SK-N-MC (cell line): ENCODE measurements at places on chromosomes 3 and 15.

DNA sequence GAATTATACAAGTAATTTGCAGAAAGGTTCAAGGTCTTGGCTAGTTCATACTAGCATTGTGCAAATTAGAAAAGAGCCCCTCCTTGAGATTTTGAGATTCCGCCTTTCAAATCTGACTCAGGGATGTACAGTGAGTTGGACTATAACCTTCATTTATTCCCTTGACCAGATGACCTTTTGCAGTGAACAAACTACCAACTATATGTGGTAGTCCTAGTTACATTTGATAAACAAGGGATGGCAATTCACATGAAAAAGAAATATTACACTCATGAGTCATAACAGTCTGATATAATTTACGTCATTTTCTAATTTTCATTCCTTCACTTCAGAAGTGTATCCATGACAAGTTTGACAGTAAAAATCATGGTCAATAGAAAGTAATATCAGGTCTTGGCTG is 860.4 kb downstream of the ROBO1 start:
- DNase-seq: no peak

GRCh38 chr3:24288496-24289236 is 206.0 kb downstream of the THRB start:
- DNase-seq: no peak

DNA sequence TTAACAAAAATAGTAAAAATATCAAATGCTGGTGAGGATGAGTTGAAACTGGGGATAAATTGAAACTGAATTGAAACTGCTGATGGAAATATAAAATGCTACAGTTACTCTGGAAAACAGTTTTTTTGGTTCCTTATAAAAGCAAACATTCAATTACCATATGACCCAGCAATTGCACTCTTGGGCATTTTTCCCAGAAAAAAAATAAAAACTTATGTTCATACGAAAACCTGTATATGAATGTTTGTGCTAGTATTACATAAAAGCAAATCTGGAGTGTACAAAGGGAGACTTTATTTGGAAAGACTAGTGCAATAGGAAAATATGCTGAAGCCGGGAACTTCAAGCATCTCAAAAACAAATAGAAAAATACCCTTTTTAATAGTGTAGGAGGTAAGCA is 857.9 kb upstream of the CADM2 start:
- DNase-seq: no peak

DNA sequence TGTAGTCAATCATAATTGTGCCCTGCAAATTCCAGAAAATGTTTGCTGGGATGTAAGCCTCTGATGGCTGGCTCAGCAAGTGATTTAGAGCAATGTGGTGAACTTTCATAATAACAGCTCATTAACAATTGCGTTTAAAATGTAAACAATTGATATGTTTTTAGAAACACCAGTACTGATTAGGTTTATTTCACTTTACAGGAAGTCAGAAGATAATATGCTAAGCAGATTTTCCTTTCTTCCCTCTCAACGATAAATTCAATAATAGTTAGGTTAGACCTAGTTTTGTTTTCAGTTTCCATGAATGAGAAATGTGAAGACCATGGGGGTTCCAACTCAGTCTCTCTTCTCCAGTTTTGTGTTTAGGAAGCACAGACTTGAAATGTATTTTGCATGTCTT is 71.0 kb downstream of the FHIT start:
- no peak for DNase-seq

DNA sequence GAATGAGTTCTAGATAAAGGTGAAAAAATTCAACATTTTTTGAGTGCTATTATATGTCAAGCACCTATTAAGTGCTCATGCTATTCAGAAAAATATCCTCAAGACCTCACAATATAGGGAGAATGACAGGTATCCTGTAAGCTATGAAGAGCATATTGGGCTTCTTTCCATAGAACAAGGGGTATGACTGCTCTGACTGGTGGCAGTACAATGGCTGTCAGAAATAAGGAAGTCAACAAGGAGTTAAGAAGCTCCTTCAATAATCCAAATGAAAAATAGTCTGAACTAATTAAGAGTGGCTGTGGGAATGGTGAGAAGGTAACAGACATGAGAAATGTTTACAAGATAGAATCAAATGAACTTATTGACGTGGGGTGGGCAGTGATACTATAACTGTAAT is 24.7 kb downstream of the NPTN start:
- DNase-seq: no peak

DNA sequence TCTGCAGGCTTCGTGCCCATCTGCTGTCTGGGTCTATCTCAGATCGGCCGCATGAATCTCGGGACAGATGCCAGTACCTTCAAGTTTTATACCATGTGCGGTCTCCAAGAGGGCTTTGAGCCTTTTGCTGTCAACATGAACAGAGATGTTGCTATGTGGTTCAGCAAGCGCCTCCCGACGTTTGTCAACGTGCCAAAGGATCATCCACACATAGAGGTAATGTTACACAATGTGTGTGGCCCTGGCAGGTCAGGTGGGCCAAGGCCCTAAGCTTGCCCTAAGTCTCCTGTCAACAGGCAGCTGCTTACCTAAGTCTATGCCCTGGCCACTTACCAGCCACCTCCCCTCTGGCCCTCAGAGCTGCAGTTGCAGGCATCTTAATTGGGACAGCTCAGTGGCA is 324.0 kb upstream of the CHRM5 start:
- DNase-seq: no peak

- DNase-seq: no peak
Observed at GRCh38 chr15:94584833-94585244, 353.5 kb downstream of the MCTP2 start.

- DNase-seq: no peak
Observed at GRCh38 chr15:91498046-91498748, 355.3 kb upstream of the SLCO3A1 start.

DNA sequence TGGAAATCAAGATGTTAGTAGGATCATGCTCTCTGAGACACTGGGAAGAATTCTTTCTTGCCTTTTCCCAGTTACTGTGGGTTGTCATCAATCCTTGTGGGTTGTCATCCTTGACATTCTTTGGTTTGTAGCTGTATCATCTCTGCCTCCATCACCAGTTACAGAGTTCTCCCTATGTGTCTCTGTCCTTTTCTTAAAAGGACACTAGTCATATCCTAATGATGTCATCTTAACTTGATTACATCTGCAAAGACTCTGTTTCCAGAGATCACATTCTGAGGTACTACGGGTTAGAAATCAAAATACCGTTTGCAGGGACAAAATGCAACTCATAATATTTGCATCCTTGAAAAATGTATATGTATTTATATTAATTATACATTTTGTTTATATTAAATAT is 500.4 kb downstream of the ZBBX start:
- no peak for DNase-seq

- DNase-seq: no peak
Observed at GRCh38 chr3:55484801-55485791, 2.0 kb downstream of the WNT5A start.

DNA sequence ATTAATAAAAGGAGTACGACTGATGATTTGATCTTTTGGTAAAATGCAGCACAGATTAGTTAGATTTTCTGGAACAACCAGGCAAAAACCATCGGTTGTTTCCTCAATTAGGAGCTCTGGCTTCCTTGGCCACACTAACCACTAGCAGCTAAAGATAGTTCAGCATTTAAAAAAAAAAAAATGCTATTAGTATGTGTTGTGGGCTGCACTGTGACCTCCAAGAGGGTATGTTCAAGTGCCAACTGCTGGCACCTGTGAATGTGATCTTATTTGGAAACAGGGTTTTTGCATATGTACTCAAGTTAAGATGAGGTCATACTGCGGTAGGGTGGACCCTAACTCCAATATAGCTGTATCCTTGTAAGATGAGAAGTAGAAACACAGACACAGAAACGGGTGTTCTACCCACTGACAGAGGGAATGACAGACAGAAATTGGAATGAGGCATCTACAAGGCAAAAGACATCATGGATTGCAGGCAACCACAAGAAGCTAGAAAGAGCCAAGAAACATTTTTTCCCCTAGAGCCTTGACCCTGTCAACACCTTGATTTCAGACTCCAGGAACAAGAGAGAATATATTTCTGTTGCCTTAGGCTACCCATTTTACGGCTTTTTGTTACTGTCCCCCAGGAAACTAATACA is 534.6 kb upstream of the ROBO2 start:
- DNase-seq: no peak

GRCh38 chr3:58009026-58009748 is 965 bp downstream of the FLNB start:
- DNase-seq: no peak

GRCh38 chr3:42742259-42742658 is 30.8 kb downstream of the CCDC13 start:
- DNase-seq: no peak

GRCh38 chr3:54358316-54358715 is 236.0 kb downstream of the CACNA2D3 start:
- DNase-seq: no peak

DNA sequence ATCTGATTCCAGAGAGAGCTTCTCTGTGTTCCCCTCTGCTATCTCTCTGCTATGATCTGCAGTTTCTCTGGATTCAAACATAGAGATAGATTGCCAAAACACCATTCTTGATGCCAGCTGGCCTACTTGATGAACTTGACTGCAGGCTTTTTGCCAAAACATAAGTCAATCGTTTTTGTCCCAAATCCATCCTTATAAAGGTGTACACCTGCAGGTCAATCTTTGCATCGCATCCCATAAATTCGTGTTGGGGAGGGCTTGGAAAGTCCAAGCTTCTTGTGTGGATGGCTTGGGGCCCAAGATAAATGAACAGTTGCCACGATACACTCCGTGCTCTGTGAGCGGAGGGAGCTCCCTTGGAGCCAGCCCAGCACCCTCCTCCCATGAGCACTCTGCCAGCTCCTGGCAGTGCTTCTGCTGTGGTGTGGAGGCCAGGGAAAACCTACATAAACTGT is 2.7 kb downstream of the CERS3 start:
- no peak for DNase-seq

DNA sequence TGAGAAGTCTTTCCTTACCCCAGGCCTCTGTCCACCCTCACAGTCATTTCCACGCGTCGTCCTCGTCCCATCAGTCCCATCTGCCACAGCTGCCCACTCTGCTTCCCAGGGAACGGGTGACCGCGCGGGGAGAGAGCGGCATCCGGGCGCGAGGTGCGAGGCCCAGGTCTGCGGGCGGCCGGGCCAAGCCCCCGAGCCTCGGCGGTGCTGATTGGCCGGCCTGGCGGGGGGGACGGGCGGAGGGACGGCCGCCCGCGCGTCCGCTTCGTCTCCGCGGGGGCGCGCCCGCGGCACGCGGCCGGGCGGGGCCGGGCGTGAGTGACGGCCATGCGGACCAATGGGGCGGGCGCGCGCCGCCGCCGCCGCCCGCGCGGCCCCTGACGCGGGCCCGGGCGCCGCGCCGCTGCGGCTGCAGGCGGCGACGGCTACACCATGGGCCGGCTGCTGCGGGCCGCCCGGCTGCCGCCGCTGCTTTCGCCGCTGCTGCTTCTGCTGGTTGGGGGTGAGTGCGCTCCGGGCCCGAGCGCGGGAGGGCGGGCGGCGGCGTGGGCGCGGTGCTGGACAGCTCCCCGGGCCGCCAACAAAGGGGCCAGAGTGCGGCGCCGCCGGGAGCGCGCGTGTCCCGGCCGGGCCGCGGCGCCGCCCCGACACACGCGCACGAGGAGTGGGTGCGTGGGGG is at the start of gene PODXL2:
Gene PODXL2, plus strand, starts transcription at position 398 of the 679 bp plus-strand sequence. Its CDS starts 35 bp downstream, at position 433.
- DNase-seq: no peak

DNA sequence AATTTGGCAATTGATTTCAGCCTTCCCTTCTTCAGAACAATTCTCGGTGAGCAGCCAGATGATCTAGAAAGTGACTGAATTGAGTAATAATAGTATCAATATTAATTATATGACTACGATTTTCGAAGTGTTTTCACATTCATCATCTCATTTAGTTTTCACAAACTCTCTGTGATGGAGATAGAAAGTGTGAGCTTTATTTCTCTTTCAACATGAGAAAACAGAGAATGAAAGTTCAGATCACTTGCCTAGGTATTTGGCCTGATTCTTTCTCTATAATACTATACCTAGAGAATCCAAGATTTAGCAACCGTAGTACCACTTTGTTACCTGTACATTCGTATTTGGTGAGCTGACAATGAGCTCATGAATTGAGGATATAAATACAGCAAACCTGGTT is 739.2 kb upstream of the NR2F2 start:
- no peak for DNase-seq

DNA sequence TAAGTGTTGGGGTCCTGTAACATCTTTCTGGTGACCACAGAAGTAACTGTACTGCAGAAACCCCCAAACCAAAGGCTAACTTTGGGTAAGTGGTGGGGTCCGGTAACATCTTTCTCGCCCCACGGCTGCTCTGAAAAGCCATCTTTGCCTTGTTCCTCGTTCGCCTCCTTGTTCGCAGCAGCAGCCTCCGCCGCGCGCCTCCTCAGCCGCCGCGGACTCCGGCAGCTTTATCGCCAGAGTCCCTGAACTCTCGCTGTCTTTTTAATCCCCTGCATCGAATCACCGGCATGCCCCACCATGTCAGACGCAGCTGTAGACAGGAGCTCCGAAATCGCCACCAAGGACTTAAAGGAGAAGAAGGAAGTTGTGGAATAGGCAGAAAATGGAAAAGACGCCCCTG is 316.8 kb downstream of the TUSC7 start:
- DNase-seq: no peak

- DNase-seq: no peak
Observed at GRCh38 chr3:42836150-42837123, 27.2 kb downstream of the ACKR2 start.

DNA sequence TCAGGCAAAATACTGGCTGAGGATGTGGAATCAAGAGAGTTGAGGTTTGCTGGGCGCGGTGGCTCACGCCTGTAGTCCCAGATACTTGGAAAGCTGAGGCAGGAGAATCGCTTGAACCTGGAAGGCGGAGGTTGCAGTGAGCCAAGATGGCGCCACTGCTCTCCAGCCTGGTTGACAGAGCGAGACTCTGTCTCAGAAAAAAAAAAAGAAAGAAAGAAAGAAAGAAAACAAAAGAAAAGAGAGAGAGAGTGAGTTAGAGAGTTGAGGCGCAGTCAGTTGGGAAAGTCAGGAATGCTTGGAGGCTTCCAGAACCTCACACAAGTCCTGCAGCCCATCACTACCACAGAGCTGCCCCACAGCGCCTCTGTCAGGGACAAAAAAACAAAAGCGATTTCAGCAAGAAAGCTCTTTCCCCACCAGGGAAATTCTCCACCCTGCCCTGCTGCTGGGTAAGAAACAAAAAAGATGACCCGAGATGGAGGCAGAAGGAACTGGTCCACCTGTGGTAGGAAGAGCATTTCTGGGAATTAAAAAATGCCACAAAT is 13.8 kb downstream of the HDC start:
- no peak for DNase-seq

DNA sequence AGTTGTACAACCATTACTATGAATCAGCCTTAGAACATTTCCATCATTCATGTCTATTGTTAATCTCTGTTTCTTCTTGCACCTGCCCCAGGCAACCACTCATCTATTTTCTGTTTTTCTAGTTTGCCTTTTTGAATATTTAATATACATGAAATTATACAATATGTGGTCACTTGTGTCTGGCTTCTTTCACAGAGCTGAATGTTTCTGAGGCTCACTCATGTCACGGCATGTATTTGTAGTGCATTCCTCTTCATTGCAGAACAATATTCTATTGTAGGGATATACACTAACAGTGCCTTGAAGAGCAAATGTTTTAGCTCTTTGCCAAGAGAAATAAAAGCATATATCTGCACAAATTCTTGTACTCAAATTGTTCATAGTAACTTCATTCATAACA is 32.9 kb downstream of the CERS3 start:
- DNase-seq: no peak
